ENCODE measurements at places on chromosomes 1 and 21.

- no peak for DNase-seq
These were observed 48.4 kb downstream of the NEK7 start for GRCh38 chr1:198205016-198205684.

GRCh38 chr1:58699011-58699762, 675 bp downstream of the MYSM1 start:
- DNase-seq = no peak

- DNase-seq = no peak
These were observed 9.8 kb downstream of the PADI3 start for GRCh38 chr1:17258758-17259130.

GRCh38 chr21:17370263-17370662, 142.6 kb upstream of the CXADR start:
- DNase-seq = no peak

Data from hematopoietic multipotent progenitor cell (in vitro differentiated cells).